ENCODE measurements at places on chromosomes 16 and 17. TPM values are rescaled to one million over a fixed set of nuclear protein-coding genes. Genes with fewer than 3 reads are reported as not detected.

Gene PLXDC1
- 15.9 TPM for total RNA-seq

Gene PRSS53
- 4.3 TPM for total RNA-seq

Gene ABCA9
- total RNA-seq: 0.05 TPM

Gene ANKFN1
- total RNA-seq: not detected

Gene EIF5A
- total RNA-seq: 608 TPM

Gene ZNF18
- 20.8 TPM for total RNA-seq

Gene HS3ST3A1
- 1.6 TPM for total RNA-seq

Gene KRTAP2-4
- total RNA-seq: not detected

Gene FNDC8
- not detected for total RNA-seq

Gene YPEL2
- total RNA-seq: 35.6 TPM

Gene KLHL10
- not detected for total RNA-seq

Gene INO80E
- total RNA-seq: 75.0 TPM

Gene CYGB
- 0.16 TPM for total RNA-seq

Gene MMP15
- 0.24 TPM for total RNA-seq

Gene CDRT4
- total RNA-seq: 5.5 TPM

Gene CHMP1A
- total RNA-seq: 124 TPM

Gene CDH13
- total RNA-seq: not detected

Gene ABI3
- 82.9 TPM for total RNA-seq

Gene KRTAP2-1
- not detected for total RNA-seq

Gene TMEM220
- total RNA-seq: 1.4 TPM

Gene KRT40
- not detected for total RNA-seq

Gene OTOA
- total RNA-seq: 0.14 TPM

Gene KRT222
- not detected for total RNA-seq

Gene HOXB3
- total RNA-seq: 15.6 TPM

Gene CACNA1G
- not detected for total RNA-seq

Gene SEZ6
- total RNA-seq: 1.4 TPM

Gene PPP1R27
- not detected for total RNA-seq
